ENCODE measurements at places on chromosomes 12 and 14.

- DNase-seq: peak; percentile 3
Observed at GRCh38 chr12:109153821-109154441, 37.5 kb downstream of the ACACB start.

- DNase-seq: no peak
Observed at GRCh38 chr12:68841717-68842116, 33.7 kb downstream of the MDM2 start.

- DNase-seq: no peak
Observed at GRCh38 chr12:120216742-120217605, 16.1 kb upstream of the RPLP0 start.

GRCh38 chr14:102279282-102279681, 25.7 kb downstream of the MOK start:
- no peak for DNase-seq

- DNase-seq: no peak
Observed at GRCh38 chr12:29551812-29552211, 54.3 kb upstream of the OVCH1 start.

DNA sequence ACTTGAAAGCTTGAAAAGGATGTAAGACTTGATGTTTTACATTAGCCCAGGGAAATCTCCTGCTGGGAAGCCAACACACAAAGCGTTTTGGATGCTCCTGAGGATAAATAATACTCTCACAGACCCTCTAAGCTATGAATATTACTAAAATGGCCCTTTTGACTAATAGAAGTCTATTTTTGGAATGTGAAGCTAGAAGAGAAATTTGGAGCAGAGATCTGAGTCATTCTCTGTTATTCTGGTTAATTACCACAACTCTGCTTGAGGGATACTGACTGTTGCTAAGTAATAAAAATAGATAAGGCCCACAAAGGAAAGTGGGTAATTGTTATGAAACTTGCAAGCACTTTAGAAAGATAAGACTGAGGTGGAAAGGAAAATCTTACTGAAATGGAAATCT, 346.2 kb upstream of the STXBP6 start:
- no peak for DNase-seq

DNA sequence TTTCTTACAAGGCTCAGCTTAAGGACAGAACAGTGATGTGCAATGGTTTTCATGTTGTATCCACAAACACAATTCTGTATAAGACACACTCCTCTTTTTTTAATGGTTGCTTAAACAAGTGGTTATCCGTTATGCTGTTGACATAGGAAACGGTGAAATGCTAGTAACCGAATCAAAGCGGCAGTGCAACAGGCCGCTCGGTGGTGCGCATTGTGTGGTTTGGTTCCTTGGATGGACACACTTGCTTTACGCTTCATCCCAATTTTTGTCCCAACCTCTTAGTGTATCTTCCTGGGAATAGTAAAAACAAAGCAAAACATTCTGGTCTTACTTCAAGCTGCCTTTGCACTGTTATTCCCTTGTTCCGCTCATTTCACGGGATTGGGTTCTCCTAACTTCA, 650 bp upstream of the PTGER2 start:
- no peak for DNase-seq

- no peak for DNase-seq
Observed at GRCh38 chr14:59133709-59134108, 54.8 kb upstream of the DAAM1 start.

- no peak for DNase-seq
Observed at GRCh38 chr14:104103446-104104075, 18.1 kb downstream of the ASPG start.

DNA sequence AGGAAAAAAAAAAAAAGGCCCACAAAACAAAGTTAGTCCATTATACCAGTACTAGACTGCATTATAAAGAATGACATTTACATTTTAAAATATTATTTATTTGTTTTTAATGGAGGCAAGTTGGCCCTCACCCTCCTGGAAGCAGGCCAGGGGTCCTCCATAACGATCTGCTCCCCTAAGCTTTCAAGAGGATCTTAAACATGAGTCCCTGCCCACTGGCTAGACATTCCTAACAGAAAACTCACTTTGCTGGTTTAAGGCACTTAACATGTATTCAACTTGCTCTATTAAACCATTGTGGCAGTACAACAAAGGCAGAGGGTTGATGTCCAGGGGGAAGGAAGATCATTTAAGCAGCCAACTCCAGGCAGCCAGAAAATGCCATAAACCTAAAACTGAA, 111.4 kb downstream of the STXBP6 start:
- DNase-seq: no peak

DNA sequence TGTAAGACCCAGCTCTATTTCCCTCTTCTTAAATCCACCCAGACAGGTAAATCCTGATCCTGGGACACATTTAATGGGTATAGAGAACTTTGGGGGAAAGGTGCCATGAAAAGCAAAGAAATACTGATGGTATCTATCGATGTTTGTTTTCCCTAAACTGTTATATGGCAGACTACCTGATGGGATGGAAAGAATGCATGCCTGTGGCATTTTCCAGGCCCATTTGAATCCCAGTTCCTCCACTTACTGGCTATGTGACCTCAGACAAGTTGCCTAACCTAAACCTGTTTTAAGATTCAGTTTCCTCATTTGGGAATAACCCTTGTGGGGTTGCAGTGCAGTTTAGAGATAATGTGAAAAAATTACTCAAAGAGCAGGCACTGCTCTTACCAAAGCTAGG, 404.5 kb downstream of the FUT8 start:
- DNase-seq: no peak

DNA sequence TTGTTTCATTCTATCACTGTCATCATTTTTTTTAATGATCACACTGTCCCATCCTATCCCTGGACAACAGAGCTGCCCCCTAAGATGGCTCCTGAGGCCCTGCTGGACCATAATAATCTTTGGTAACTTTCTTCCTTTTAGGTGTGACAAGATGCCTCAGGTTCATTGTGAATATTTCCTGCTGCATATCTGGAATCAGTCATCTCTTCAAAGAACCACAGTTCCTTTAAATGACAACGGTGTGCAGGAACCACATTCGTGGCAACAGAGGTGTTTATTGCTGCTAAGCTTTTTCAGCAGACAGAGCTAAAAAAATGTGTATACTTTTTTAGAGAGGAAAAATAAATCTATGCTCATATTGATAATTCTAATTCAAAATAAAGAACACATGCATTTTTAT, 312.9 kb downstream of the MED13L start:
- DNase-seq: no peak

- no peak for DNase-seq
Observed at GRCh38 chr12:114355389-114356088, 50.4 kb downstream of the TBX5 start.

- DNase-seq: no peak
Observed at GRCh38 chr12:98645572-98646067, 530 bp downstream of the APAF1 start.

DNA sequence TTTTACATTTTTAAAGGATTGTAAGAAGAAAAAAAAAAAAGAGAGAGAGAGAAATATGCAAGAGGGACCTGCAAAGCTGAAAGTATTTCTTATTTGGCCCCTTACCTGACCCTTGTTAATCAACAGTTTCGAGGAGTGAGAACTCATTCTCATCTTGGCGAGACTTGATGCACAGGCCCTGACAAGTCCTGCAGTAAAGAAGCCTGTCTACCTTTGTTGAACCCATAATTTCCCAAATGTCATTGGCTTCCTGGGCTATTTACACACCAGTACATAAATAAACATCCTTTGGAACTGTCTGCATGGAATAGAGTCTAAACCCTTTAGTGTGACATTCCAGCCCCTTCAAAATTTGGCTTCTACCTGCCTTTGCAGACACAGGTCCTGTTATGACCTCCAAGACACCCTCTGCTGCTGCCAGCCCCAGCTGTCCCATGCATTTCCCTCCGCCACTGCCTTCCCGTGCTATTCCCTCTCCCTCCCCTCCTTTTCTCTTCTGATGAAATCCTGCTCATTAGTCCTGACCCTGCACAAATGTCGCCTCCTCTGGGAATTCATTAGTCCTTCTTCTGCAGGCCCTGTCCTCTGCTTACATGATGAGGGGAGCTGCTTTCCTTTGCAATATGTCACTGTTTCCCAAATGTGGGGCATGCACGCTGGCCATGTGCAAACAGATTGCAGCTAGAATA, 35.1 kb downstream of the MYL2 start:
- no peak for DNase-seq

DNA sequence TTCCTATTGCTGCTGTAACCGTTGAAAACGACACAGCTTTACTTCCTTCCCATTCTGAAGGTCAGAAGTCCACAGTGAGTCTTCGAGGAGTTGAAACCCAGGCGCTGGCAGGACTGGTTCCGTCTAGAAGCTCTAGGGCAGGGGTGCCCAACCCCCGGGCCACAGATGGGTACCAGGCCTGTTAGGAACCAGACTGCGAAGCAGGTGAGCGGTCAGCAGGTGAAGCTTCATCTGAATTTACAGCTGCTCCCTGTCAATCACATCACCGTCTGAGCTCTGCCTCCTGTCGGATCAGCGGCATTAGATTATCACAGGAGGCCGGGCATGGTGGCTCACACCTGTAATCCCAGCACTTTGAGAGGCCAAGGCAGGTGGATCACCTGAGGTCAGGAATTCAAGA, 12.6 kb upstream of the SFSWAP start:
- no peak for DNase-seq

DNA sequence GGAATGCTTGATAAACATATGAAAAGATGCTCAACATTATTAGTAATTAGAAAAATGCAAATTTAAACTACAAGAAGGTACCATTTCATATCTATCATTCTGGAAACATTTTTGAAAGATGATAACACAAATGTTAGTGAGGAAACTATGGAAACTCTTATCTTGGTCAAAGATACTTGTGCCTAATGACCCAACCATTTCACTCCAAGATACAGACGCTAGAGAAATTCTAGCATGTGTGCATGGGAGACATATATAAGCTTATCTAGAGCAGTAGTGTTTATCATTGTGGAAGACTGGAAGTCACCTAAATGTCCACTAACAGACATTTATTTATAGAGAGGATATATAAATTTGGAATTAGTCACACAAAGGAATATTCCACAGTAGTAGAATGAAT, 143.1 kb upstream of the HMGA2 start:
- DNase-seq: no peak

- no peak for DNase-seq
Observed at GRCh38 chr14:48814562-48814961, 771.6 kb downstream of the RPS29 start.

DNA sequence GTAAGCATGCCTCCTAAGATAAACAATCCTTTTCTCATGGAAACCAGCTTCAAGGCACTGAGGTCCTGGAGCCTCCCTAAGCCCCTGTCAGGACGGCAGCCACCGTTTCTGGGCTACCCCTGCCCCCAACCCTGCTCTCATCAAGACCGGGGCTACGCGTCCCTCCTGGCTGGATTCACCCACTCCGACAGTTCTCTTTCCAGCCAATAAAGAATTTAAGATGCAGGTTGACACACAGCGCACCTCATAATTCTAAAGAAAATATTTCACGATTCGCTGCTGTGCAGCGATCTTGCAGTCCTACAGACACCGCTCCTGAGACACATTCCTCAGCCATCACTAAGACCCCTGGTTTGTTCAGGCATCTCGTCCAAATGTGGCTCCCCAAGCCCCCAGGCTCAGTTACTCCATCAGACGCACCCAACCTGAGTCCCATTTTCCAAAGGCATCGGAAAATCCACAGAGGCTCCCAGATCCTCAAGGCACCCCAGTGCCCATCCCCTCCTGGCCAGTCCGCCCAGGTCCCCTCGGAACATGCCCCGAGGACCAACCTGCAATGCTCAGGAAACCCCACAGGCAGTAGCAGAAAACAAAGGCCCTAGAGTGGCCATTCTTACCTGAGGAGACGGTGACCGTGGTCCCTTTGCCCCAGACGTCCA, 336.3 kb downstream of the TMEM121 start:
- DNase-seq: no peak

GRCh38 chr14:34138175-34138574, 187.3 kb upstream of the EGLN3 start:
- no peak for DNase-seq

GRCh38 chr12:107027636-107028053, 40.7 kb upstream of the MTERF2 start:
- peak; percentile 8 for DNase-seq

GRCh38 chr14:96265383-96266095, 9.5 kb downstream of the BDKRB1 start:
- DNase-seq: no peak

GRCh38 chr12:15701206-15701605, 88.0 kb downstream of the EPS8 start:
- no peak for DNase-seq

DNA sequence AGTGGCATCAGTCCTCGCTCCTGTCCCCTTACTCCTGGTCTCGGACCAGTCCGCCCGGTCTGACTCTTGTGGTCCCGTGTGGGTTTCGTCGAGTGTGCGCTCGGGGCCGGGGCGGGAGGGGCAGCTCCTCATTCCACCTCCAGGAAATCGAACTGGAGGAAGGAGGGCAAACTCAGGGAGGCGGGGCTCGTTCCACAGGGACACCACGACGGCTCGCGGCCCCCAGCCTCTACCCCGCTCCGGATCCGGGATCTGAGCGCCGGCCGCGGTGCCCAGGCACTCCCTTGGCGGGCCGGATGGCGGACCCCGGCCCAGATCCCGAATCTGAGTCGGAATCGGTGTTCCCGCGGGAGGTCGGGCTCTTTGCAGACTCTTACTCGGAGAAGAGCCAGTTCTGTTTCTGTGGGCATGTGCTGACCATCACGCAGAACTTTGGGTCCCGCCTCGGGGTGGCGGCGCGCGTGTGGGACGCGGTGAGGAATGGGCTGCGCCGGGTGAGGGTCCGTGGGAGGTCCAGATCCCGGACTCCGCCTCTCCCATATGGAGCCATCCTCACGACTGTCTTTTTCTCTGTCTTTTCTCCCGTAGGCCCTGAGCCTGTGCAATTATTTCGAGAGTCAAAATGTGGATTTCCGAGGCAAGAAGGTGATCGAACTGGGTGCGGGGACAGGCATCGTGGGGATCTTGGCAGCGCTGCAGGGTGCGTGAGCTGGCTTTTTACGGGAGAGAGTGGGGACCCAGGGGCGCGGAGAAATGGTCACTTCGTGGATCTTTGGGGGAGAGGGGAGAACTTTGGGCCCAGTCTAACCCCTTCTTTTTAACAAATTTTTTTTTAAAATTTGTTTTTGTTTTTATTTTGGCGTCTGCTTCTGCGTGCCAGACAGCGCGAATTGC, at the start of gene EEF1AKMT3:
TSS of gene EEF1AKMT3 (plus strand) at position 186 of the 894 bp plus-strand sequence. CDS start at position 297, 111 bp downstream.
- DNase-seq: peak; percentile 22

DNA sequence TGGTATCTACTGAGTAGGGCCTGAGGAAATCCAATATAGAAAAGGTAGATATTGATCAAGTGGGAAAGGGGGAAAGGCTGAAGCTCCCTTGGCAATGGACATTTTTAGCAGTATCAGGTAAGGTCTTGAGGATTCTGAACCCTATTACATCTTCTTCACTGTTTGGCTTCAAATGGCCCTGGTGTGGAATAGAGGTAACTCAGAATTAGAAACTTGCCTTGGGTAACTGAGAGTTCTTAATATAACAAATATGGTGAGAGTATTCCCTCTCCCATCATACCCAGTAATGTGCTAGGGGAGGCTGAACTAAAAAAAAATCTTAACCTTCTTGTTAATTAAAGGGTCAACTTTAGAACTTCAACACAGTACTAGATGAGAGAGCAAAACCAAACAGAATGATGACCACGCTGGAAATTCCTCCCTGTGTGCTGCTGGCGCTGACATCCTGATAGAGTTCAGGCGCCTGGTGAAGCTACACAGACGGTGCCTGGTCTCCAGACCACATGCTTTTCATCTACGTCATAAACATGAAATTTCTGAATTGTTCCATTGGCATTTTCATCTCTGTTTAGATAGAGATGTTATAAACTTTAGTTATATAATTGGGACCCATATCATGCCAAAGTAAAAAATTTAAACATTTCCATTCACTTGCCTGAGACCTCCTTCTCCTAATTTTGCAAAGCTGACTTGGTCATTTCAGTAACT, 128.3 kb downstream of the AKAP6 start:
- DNase-seq: no peak

Data from activated CD4-positive, alpha-beta T cell treated with anti-CD3 and anti-CD28 coated beads for 4 hours (primary cell).